ENCODE measurements at places on chromosomes 3 and 15.

DNA sequence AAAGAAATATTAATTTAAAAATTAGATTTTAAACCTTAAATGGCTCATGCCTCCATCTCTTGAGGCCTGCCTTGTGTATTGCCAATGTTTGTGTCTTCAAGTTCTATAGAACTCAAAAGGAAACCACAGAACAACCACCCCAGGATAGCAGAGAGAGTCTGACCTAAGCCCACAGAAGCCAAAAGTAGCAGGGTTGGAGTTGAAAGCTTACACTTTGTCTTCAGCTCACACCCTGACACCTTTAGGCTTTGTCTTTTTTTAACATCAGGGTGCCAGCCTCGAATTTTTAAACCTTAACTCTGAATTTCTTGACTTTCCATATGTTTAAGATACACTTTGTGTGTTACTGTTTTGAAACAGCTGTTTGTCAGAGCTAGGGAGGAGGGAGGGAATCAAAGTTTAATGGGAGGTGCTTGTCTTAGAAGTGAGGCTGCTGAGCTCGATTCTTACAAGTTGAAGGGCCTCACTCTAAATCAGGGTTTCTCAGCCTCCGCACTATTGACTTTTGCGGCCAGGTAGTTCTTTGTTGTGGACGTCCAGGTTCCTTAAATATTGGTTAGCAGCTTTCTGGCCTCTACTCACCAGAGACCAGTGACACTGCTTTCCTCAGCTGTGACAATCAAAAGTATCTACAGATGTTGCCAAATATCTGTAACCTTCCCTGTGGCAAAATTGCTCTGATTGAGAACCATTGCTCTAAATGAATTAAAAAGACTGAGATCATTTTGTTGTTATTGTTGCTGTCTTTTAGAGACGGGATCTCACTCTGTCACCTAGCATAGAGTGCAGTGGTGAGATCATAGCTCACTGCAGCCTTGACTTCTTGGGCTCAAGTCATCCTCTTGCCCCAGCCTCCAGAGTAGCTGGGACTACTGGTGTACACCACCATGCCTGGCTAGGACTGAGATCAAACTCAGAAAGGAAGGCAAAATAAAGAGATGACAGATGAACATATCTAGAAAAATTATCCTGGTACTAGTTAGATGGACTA, 139.2 kb upstream of the EOMES start:
- H3K27me3 ChIP-seq, result no peaks in the 10 kb centered on the region
- no peak overlapping the region for H3K4me3 ChIP-seq
- H3K4me1 ChIP-seq, result peaks cover 23% of the 10 kb centered on the region
- H3K36me3 ChIP-seq, result no peaks in the 10 kb centered on the region

DNA sequence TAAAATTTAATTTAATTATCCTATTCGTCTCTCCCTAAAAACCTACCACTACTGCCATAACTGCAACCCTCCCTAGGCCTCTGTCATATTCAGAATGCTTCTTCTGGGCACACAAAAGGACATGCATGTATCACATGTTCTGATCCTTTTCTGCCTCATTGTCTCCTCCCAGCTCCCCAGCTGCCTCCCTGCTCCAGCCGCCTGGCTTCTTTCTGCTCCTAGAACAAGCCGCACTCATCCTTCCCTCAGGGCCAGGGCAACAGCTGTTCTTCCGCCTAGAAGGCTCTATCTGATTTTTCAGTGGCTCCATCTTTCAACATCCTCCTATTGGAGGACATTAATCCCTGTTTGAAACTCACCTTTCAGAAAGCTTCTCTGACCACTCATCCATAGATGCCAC, 38.6 kb downstream of the TMED3 start:
- H3K27me3 ChIP-seq, result no peaks in the 10 kb centered on the region
- peaks cover 5% of the 10 kb centered on the region for H3K36me3 ChIP-seq
- H3K4me1 ChIP-seq, result no peaks in the 10 kb centered on the region
- no peak overlapping the region for H3K4me3 ChIP-seq

DNA sequence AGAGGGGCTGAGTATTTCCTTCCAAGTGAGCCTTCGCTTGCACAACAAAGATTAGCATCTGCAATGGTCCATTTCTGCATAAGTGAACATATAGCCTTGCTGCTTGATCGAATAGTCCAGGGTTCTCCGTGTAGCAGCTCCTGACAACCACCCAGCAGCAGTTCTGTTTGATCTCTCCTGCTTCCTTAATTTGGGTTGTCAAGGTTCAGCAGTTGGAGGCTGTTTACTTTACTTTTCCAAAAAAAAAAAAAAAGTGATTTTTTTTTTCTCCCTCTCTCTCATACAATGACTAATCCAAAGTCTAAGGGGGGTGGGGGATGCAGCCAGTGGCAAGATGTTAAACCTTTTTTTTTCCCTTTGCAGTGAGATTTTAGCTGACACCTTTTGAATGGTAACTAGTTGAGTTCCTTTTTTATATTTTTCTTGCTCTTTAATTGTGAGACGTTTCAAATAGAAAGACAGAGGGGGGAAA, 3.6 kb downstream of the FOXP1 start:
- no peak for DNase-seq
- H3K27me3 ChIP-seq, result peaks cover 4% of the 10 kb centered on the region
- H3K36me3 ChIP-seq, result peaks cover 47% of the 10 kb centered on the region
- H3K27ac ChIP-seq, result peak overlapping the region; percentile 98

DNA sequence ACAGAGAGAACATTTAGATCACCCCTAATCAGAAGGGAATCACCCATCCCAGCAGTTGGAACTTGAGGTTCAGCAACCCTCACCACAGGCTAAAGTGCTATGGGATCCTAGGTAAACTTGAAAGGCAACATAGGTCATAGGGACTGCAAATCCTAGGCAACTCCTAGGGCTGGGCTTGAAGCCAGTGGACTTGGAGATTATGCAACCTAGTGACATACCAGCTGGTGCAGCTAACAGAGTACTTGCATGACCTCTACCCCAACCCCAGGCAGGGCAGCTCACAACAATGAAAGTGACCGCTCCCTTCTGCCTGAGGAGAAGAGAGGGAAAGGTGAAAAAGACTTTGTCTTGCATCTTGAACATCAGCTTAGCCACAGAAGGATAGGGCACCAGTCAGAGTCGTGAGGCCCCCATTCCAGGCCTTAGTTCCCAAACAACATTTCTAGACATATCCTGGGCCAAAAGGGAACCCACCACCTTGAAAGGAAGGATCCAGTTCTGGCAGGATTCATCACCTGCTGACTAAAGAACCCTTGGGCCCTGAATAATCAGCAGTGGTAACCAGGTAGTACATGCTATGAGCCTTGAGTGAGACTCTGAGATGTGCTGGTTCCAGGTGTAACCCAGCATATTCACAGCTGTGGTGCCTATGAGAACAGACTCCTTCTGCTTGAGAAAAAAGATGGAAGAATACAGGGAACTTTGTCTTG, 37.6 kb upstream of the FBN1 start:
- no peak overlapping the region for H3K4me3 ChIP-seq
- DNase-seq, result no peak
- H3K4me1 ChIP-seq, result no peaks in the 10 kb centered on the region
- H3K36me3 ChIP-seq, result peaks cover 7% of the 10 kb centered on the region

GRCh38 chr15:53586799-53587198, 172.7 kb downstream of the WDR72 start:
- no peak overlapping the region for H3K4me3 ChIP-seq
- DNase-seq, result peak; percentile 9
- H3K27me3 ChIP-seq, result peaks cover 3% of the 10 kb centered on the region
- no peaks in the 10 kb centered on the region for H3K4me1 ChIP-seq

GRCh38 chr15:87689716-87690115, 566.8 kb downstream of the NTRK3 start:
- no peak overlapping the region for H3K27ac ChIP-seq
- no peaks in the 10 kb centered on the region for H3K36me3 ChIP-seq
- H3K4me1 ChIP-seq, result peaks cover 5% of the 10 kb centered on the region
- no peak for DNase-seq

DNA sequence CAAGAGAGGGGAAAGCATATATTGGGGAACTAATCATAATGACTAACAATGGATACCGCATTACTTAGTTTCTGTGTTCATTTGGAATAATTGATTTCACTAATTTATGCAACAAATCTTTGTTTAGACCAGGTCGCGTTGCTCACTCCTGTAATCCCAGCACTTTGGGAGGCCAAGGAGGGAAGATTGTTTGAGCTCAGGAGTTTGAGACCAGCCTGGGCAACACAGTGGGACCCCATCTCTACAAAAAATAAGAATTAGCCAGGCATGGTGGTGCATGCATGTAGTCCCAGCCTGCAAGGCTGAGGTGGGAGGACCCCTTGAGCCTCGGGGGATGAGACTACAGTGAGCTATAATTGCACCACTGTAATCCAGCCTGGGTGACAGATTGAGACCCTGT, 585.7 kb upstream of the CBLB start:
- no peak overlapping the region for H3K27ac ChIP-seq
- peaks cover 8% of the 10 kb centered on the region for H3K4me1 ChIP-seq
- no peaks in the 10 kb centered on the region for H3K27me3 ChIP-seq
- no peaks in the 10 kb centered on the region for H3K36me3 ChIP-seq

GRCh38 chr3:160065282-160065681, 76.6 kb downstream of the IL12A start:
- H3K4me3 ChIP-seq, result no peak overlapping the region
- H3K27me3 ChIP-seq, result peaks cover 10% of the 10 kb centered on the region
- H3K36me3 ChIP-seq, result no peaks in the 10 kb centered on the region

DNA sequence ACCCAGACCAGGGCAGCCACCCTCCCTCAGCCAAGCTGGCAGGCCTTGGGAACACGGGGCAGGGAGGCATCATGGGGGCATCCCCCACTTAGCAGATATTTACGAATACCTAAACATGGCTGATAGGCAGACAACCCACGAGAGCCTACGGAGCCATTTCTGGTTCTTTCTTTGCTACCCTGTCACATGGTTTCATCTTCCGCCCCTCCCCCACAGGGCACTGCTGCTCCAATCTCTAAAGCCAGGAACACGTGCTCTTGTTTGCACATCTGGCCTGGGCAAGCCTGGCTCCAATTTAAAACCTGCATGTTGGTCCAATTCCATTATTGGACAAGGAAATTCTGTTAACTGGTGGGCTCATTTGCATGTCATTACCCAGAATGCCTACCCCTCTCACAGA, 447.4 kb upstream of the NR2F2 start:
- H3K27ac ChIP-seq, result no peak overlapping the region
- H3K4me3 ChIP-seq, result no peak overlapping the region
- H3K36me3 ChIP-seq, result no peaks in the 10 kb centered on the region

GRCh38 chr3:149936812-149937230, 33.9 kb downstream of the PFN2 start:
- H3K4me3 ChIP-seq, result no peak overlapping the region
- H3K4me1 ChIP-seq, result peaks cover 7% of the 10 kb centered on the region
- peaks cover 46% of the 10 kb centered on the region for H3K36me3 ChIP-seq
- H3K27me3 ChIP-seq, result no peaks in the 10 kb centered on the region
- peak; percentile 8 for DNase-seq

DNA sequence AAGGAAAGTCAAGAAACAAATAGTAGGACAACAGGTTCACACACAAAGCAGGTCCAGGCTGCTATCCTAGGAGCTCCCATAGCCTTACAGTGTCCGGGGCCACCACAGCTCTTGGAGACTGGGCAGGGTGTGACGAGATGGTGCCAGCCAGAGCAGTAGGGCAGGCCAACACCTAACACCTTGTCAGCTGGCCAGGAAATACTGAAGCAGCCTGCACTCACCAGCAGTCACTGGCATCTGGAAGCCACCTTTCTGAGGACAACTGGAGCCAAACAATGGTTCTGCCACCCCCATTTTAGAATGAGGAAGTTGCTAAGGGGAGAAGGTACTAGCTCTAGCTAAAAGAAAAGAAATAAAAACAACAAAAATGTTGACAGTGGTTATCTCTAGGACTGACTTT, 47.2 kb downstream of the CCDC12 start:
- peaks cover 35% of the 10 kb centered on the region for H3K36me3 ChIP-seq
- DNase-seq, result no peak
- no peak overlapping the region for H3K4me3 ChIP-seq
- peaks cover 53% of the 10 kb centered on the region for H3K4me1 ChIP-seq
- H3K27ac ChIP-seq, result no peak overlapping the region

DNA sequence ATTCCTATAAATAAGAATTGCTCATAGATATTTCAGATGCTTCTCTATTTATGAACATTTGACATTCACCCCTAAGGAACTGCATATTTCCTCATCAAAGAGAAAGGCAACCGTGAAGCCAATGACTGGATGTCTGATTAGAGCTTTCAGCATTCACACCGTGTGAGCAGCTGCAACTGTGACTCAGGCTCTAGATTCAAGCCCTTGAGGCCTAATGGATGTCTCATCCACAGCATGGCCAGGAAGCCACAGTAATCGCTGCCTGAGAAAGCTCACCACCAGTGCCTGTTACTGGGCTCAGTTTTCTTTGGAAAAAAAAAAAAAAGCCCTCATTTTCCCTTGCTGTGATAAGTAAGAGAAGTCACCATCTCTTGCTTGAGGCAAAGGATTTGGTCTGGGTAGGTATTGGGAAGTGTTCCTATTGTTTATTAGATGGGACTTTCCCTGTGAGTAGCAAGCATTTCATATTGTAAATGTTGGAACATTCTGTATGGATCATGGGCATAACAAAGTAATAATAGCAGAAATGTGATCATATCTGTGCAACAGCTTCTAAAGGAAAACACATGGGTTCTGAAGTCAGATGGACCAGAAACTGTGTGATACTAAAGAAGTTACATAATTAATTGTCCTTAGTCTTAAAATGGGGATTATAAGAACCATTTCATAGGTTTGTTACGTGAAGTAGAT, 783.7 kb downstream of the AGBL1 start:
- no peak overlapping the region for H3K27ac ChIP-seq
- H3K27me3 ChIP-seq, result peaks cover 9% of the 10 kb centered on the region
- DNase-seq, result no peak
- H3K4me3 ChIP-seq, result no peak overlapping the region
- no peaks in the 10 kb centered on the region for H3K4me1 ChIP-seq
- H3K36me3 ChIP-seq, result no peaks in the 10 kb centered on the region
